T-helper 9 cell (primary cell): ENCODE measurements at places on chromosomes 2 and 18.
A peak's percentile ranks its signal among the peaks of the same experiment; 100 is the strongest.

GRCh38 chr2:152594792-152595191, 122.5 kb downstream of the PRPF40A start:
- DNase-seq, result no peak

GRCh38 chr2:219029829-219030165, 11.5 kb downstream of the CFAP65 start:
- DNase-seq, result peak; percentile 73

- DNase-seq, result no peak
Observed at GRCh38 chr2:11073776-11074175, 81.5 kb upstream of the SLC66A3 start.

GRCh38 chr2:101665312-101665711, 32.2 kb upstream of the MAP4K4 start:
- no peak for DNase-seq

- DNase-seq, result no peak
Observed at GRCh38 chr2:32926708-32927084, 20.1 kb upstream of the LTBP1 start.

- no peak for DNase-seq
Observed at GRCh38 chr18:12282442-12283039, 25.5 kb upstream of the TUBB6 start.

DNA sequence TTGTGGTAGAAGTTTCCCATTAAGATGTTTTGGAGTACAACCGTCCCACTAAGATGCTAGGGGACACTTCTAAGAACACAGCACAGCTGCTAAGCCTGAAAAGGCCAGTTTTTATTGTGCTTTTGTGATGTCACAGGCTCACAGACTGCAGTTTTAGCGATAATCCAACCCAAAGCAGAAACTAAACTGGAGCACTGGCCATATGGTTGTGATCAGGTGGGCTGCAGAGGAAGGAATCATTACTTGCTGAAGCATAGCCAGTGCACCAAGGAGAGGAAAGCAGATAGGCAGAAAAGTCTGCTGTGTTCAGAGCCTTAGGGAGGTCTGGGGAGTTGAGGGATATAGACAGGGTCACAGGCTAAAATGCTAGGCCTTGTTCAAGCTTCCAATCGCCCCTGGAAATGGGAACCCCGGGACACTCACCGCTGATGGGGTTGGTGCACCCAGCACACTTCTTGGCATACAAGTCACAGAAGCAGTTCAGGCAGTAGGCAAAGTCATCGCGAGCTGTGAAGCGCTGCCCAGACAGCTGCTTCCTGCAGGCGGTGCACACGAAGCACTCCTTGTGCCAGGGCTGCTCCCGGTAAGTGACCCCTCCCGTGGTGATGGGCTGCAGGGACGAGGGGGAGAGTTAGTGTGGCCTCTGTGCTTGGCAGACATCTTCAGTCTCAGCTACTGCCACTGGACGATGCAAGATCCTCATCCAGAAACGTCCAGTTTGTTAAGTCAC, 25.7 kb downstream of the C2orf49 start:
- no peak for DNase-seq

DNA sequence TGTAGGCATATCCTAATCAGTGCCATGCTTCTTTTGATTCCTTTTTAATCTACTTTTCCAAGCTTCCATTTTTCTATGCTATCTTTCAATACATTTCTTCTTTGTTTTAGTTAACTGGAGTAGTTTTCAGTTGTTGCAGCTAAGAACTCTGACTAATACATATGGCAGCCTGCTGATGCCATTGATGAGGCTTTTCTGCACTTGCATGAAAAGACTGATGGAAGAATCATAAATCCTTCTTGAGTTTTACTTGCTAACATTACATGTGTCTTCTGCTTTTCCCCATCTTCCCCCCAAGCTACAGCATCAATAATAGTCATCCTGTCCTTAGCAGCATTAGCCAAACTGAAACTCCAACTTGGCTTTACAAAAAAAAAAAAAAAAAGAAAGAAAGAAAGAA, 203.3 kb downstream of the LRP1B start:
- DNase-seq, result no peak

GRCh38 chr2:181141676-181142075, 161.3 kb downstream of the UBE2E3 start:
- DNase-seq, result no peak

- no peak for DNase-seq
Observed at GRCh38 chr18:32289483-32290075, 99.7 kb downstream of the MEP1B start.

- no peak for DNase-seq
Observed at GRCh38 chr2:186189816-186190215, 296.2 kb upstream of the ZC3H15 start.

DNA sequence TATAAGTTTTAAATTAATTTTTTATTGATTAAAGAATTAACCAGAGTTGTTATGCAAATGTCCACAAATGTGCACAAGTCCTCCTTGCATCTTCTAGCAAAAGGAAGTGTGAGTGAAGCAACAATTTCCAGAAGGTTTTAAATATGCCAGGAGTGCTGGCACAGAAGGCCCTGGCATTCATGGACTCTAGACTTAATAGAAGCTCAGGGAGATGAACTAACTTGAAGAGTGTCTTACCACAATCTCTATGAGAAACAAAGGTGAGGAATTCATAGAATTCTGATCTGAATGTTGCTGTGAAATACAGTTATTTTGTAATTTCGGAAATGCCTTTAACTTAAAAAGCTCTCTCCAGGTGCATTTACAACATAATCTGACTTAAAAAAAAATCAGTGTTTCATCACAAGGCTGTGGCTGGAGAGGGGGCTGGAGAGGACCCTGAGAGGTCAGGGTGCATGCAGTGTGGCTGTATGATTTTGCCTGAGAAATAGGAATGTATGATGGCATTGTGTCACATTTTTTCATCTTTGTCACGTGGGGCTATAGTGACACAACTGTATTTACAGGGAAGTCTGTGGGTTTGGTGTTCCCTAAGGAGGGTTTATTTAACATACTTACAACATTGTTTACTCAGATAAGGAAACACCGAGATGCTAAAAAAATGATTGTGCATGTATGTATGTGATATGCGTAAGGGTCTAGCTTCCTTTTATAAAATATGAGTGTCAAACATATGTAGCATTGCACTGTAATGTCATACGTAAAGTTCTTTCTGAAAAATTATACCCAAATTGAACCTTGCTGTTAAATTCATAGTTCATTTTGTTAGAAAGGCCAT, 66.2 kb downstream of the MAP4K4 start:
- DNase-seq, result no peak

- no peak for DNase-seq
Observed at GRCh38 chr2:168518555-168519066, 62.5 kb downstream of the CERS6 start.

GRCh38 chr2:197097578-197098366, 171.3 kb upstream of the PGAP1 start:
- no peak for DNase-seq

DNA sequence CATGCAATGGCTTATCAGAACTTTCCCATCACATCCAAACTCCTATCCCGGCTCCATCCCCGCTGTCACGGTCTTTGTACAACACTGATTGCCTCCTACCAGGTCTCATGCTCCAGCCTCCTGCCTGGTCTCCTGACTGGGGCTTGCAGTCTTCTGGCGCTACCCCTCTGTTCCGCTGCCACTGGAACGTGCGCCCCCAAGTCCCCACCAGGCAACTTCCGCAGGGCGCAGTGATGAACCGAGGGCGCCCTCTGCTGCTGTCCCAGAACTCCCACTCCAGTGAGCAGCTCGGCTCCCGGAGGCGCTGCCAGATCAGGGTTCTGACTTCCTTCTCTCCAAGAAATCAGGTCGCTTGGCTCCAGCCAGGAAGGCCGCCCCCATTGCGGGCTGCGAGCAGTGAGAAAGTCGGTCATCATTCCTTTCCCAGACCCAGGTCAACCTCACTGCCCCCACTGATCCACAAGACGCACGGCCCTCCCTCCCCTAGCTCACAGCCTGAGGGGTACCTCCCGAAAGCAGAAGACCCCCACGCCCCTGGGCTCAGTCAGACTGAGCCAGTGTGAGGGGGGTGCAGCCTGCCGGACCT, 43.9 kb upstream of the RAB11FIP5 start:
- DNase-seq, result no peak

GRCh38 chr2:43057026-43057741, 169.2 kb downstream of the ZFP36L2 start:
- no peak for DNase-seq

GRCh38 chr2:32836933-32837332, 109.8 kb upstream of the LTBP1 start:
- DNase-seq, result no peak

- no peak for DNase-seq
Observed at GRCh38 chr2:99084256-99084655, 57.3 kb upstream of the C2orf15 start.

DNA sequence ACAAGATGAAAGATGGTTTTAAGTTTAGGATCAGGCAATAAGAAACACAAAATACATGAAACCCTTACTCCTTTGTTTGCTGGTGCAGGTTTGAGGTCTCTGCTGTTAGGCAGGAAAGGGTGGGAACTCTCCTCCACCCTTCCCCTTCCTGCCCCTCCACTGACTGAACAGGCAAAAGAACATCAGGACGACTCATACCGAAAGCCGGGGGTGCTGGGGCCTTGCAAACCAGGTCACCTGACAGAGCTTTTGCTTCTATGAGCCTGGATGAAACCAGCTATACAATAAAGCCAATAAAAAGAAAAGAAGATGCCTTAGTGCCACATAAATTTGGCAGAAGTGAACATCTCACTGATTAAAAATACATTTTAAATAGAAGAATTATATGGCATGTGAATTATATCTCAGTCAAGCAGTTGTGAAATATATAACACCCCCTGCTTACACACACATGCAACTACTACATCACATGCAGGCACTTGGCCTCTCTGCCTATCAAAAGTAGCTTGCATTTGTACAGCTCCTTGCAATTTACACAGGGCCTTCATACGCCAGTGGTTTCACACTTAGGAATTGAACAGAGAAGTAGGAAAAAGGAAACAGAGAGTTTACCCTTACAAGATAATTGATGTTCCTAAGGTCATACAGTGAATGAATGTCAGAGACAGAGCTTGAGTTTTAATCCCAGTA, 215.1 kb upstream of the TRIB2 start:
- DNase-seq, result peak; percentile 19

- DNase-seq, result no peak
Observed at GRCh38 chr2:208297961-208298360, 31.9 kb downstream of the PIKFYVE start.

DNA sequence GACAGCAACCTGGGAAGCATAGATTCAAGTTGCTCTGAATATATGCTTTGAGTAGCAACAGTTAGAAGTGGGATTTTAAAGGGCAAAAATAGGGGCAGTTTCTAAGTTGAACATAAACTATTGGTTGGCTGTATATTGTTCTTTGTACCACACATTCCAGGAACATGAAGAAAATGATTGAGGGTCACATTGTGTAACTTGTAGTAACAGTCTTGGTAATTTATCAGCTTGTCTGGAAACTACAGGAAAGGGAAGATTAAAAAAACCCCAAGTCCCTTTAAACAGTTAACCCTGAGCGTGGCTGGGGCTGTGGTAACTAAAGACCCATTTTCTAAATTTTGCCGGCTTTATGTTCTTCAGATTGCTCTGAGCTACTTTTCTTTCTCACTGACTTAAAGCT, 7.4 kb downstream of the PLEKHB2 start:
- DNase-seq, result no peak

GRCh38 chr18:5068851-5069250, 128.2 kb downstream of the AKAIN1 start:
- DNase-seq, result no peak

DNA sequence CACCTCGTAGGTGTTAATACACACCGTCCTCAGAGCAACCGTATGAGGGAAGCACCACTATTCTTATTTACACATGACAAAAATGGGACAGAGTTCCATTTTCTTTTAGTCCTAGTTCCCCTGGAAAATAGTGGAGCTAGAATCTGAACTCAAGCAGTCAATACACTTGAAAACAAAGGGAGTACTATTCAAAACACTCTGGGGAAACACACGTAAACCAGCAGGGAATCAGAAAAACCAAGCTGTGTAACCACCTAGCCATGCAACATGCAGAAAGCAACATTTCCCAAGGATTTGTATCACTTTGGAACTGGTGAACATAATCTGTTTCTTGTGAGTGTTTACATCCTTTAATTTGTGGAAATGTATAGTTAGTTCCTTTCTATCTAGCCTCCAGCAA, 208.2 kb downstream of the UBE2E3 start:
- no peak for DNase-seq

DNA sequence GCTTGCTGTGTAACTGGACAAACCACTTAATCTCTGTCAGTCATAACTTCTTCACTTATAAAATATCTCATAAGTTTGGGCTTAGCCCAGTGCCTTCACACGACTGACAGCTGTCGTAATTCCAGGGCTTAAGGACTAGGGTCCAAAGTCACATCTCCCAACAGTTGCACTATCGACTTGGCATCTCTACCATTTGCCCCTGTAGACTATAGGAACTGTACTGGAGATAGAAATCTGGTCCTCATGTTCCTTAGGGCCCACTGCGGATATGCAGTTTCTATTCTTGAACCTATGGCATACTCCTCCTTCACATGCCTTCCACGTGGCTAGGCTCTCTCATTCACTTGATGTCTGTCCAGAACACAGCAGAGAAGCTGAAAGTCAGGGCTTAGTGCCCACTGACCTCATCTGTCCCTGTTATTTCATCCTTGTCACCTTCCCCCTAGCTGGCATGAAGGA, 2.7 kb downstream of the ABHD1 start:
- DNase-seq, result no peak

DNA sequence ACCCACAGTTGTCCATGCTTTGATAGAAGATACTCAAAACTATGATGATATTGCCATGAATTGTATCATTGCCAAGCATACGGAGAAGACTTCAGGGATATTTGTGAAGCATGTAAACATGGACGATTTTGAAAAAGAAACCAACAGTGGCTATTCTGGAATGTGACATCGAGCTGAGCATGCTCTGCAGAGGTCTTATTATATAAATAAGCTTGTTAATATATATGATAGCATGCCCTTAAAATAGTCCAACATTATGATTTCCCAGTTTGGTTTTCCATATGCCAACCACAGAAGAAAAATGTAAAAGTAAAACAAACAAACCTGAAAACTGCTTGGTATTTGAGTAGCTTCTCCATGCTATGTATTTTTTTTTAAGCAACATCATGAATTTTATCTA, 159.1 kb downstream of the LNPK start:
- no peak for DNase-seq

GRCh38 chr2:83615511-83615910, 843.6 kb downstream of the SUCLG1 start:
- no peak for DNase-seq

DNA sequence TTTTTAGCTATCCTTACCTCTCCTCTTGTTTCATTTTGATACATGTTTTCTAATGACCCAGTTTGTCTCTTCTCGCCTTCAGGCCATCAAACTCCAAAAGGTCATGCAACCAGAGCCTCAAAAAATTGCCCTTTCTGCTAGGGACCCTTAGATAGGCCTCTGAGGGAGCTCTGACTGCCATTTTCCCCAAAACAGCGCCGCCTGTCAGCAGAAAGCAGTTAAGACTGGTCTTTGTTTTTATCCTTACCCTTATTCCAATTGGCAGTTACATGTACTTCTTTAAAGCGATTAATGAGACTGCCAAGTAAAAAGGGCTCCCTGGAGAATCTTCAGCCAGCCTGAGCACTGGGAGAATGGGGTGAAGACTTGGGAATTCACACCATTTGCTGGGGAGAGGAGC, 55.1 kb upstream of the RIT2 start:
- DNase-seq, result no peak

GRCh38 chr2:112597537-112598322, 13.3 kb downstream of the CHCHD5 start:
- no peak for DNase-seq
